ENCODE measurements at places on chromosomes 1 and 21. TPM values are rescaled to one million over a fixed set of nuclear protein-coding genes. Genes with fewer than 3 reads are reported as not detected.

TTC3 gene
- 203 TPM for total RNA-seq

C1QC gene
- not detected for total RNA-seq

OR10J1 gene
- not detected for total RNA-seq

DNA sequence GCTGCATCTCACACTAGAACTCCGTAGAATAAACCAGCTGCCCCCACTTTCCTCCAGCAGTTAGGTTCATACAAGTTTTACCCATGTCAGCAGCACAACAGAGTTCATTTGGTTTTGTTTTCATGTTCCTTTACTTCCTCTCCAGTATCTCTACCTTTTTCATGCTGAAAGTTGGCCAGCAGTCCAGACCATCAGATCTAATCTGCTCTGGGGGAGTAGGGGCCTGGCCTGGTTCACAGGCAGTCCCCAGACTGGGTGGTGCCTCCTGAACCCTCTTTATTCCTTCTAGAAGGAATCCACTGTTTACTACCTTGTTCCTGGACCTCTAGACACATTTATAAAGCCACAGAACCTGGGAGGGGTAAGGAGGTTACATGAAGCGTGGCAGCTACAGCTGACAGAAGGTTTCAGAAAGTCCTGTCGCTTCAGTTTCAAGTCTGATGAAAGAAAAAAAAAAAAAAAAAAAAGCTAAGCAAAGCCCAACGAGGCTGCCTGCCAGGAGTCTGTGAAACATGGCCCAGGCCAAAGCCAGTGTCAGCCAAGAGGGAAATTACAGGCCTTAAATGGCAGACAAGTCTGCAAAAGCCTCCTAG lies 184.6 kb upstream of the JUN start:
- no peak for DNase-seq

DNA sequence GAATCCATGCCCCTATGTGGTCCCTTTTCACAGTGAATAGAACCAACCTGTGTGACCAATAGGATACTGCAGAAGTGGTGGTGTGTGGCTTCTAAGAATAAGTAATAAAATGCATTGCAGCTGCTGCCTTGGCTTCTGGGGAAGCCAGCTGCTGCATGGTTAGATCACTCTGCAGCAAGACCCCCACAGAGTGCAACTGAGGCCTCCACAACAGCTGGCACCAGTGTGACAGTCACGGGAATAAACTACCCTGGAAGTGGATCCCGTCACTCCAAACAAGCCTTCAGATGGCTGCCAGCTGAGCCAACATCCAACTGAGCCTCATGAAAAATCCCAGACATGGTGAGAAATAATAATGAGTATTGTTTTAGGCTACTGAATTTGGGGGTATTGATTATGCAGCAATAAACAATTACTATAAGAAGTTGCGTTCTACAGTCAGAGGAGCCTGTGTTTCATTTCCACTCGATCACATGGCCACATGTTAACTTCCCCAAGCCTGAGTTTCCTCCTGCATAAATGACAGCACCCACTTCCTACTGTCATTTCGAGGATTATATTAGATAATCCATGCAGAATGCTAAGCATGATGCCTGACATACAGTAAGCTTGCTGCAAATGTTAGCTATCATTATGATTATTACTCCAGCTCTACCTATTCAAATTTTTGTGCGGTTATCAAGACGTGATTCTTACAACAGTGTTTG lies 20.8 kb upstream of the COG2 start:
- no peak for DNase-seq

- DNase-seq = peak; percentile 87
These were observed 9.1 kb upstream of the MTFR1L start for GRCh38 chr1:25810341-25811299.

GRCh38 chr1:41492341-41492848 lies 7.9 kb upstream of the EDN2 start:
- no peak for DNase-seq

- DNase-seq = no peak
These were observed 42.3 kb downstream of the STYXL2 start for GRCh38 chr1:167136191-167136614.

- no peak for DNase-seq
These were observed 257.0 kb downstream of the HHIPL2 start for GRCh38 chr1:222290866-222291265.

- no peak for DNase-seq
These were observed 19.9 kb upstream of the NEK2 start for GRCh38 chr1:211695135-211695816.

DNA sequence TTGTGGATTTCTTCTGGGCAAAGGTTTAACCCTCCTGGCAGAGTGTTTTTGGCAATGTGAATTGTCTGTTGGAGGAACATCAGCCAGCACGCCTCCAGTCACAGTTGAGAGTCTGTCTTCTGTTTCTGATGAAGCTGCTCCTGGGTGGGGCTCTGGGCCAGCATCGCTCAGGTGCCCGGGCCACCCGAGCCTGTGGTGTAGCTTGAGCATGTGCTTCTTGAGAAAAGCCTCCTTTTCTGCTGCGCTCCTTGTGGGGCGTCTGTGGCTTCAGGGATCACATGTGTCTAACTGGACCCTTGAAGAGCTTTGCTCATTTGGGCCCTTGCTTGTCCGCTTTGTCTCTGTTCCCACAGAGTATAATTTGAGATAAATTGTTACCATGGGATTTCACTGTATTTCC lies 7.2 kb downstream of the RER1 start:
- no peak for DNase-seq

GRCh38 chr1:28161751-28162150 lies 14.7 kb downstream of the PTAFR start:
- DNase-seq = no peak
